Activated CD4-positive, alpha-beta T cell treated with anti-CD3 and anti-CD28 coated beads for 24 hours (primary cell): ENCODE measurements at places on chromosomes 1 and 21.

- no peak for DNase-seq
Measured at GRCh38 chr21:30986965-30987364, 51.3 kb downstream of the KRTAP19-8 start.

GRCh38 chr1:111948209-111949171 is 41.0 kb downstream of the KCND3 start:
- DNase-seq = no peak

DNA sequence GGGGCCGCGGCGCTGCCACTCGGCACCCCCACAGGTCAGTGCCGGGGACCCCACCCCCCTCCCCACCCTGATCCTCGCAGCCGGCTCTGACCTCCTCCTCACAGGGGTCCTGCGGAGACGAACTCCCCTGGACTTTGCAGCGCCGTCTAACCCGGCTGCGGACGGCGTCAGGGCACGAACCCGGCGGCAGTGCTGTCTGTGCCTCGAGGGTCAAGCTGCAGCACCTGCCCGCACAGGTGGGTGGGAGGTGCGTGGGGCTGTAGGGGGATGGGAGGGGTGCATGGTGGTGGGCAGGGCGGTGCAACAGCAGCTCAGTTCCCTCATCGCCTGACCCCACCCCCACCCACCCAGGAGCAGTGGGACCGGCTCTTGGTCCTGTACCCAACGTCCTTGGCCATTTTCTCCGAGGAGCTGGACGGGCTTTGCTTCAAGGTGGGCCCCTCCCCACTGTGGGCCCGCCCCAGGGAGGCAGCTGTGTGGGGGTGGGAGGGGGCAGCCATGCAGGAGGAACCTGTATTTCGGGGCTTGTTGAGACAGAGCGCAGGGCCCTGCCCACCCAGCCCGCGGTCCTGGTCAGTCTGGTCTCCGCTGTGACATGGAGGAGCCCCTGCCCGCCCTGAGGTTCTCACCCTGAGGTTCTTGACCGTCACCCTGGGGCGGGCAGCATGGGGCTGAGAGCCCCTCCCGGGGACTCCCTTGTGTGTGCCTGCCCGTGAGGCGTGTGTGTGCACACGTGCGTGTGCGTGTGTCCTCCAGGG is 4.9 kb downstream of the PLEKHN1 start:
- DNase-seq = no peak

- DNase-seq = no peak
Measured at GRCh38 chr1:4461726-4462290, 192.6 kb upstream of the AJAP1 start.

- DNase-seq = no peak
Measured at GRCh38 chr1:53331446-53332185, 3.7 kb upstream of the LRP8 start.

- no peak for DNase-seq
Measured at GRCh38 chr1:10735563-10736305, 60.7 kb downstream of the CASZ1 start.

- no peak for DNase-seq
Measured at GRCh38 chr1:2098839-2099785, 48.9 kb downstream of the PRKCZ start.

DNA sequence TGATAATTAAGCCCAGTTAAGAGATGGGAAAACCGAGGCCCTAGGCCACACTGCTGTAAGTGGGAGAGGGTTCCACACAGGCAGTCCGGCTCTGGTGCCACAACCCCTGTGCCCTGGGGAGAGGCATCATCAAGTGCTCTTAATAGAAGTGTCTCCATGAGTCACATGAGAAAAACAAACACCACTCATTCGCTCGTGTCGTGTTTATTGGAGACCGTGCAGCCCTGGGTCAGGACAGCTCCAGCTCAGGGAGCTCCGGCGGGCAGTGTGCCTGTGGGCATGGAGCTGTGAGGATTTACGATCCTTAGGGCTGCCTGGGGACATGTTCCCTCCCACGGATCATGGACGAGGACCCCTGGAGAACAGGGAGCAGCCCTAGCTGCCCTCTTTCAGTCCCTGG is 658.5 kb downstream of the AJAP1 start:
- DNase-seq = no peak

- peak; percentile 18 for DNase-seq
Measured at GRCh38 chr21:34836103-34836932, 167.5 kb downstream of the CLIC6 start.

DNA sequence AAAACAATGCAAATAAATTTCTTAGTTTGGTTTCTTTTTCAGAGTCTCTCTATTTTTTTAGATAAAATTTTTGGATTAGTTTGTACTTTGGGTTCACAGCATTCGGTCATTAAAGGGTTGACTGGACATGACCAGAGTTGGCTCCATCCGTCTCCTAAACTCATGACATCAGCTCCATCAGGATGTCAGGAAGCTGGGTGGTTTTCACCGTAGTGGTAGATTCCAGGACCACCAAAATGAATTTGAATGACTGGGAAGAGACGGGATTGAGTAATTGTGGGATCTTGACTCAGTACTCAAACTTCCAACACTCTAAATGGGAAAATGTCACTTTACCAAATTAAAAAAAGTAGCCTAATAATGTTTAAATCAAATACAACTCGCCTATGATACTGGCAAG is 279.2 kb upstream of the DUSP10 start:
- DNase-seq = no peak

GRCh38 chr1:173669491-173669941 is at the start of gene ANKRD45:
ANKRD45 (minus strand) TSS chr1:173669851; CDS start chr1:173659418, 10,433 bp downstream.
- peak; percentile 20 for DNase-seq

GRCh38 chr21:14876524-14876840 is 188.3 kb downstream of the NRIP1 start:
- no peak for DNase-seq

DNA sequence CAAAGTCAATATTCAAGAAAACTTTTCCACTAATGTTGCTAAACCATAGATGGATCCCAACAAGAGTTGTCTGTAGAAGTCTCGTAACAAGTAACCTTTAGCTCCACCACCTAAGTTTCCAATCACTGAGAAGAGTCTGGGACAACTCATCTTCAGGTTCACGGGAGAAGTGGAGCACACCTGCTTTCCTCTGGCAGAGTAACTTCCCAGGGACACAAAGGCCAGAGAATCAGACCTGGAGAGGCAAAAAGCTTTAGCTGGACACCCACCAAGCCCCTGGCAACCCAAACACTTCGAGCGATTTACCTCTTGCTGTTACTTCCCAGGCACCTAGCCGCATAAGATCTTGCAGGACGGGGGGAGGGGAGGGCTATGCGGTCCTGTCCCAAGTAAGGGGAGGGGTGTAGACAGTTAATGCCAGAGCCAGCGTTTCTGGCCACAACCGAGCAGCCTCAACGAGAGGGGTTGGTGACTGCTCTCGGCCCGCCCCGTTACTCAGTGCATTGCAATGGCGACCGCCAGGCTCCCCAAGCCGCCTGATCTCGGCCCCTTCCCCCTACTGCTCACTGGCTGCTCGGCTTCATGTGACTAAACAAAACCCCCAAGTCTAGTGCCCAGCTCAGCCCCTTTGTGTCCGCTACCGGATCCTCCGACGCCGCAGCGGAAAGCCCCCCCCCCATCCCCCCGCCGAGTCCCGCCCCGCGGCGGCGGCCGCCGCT is 709 bp downstream of the ZNF644 start:
- peak; percentile 40 for DNase-seq

DNA sequence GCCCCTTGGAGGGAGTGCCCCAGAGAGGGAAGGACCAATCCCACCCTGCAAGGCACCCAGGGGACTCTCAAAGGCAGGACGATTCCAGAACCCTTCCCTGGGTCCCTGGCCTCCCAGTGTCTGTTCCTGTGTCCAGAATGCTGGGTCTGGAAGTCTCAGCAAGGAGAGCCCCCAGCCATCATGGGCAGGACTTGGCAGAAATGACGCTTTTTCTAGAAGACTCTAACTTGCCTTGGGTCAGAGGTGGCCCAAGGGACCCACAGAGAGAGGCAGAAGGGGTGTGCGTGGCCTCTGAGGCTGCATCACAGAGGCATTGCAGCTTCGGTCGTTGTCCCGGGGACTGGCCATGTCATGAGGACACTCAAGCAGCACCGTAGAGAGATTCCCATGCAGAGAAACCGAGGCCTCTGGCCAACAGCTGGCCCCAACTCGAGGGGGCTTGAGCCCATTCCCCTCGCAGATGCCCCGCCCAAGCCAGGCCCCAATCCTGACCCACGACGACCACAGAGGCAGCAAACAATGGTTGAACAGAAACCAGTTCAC is 57.8 kb downstream of the WNT9A start:
- no peak for DNase-seq

- no peak for DNase-seq
Measured at GRCh38 chr1:183125279-183125999, 60.6 kb upstream of the LAMC2 start.

- DNase-seq = no peak
Measured at GRCh38 chr1:210072129-210072528, 134.1 kb downstream of the SYT14 start.

DNA sequence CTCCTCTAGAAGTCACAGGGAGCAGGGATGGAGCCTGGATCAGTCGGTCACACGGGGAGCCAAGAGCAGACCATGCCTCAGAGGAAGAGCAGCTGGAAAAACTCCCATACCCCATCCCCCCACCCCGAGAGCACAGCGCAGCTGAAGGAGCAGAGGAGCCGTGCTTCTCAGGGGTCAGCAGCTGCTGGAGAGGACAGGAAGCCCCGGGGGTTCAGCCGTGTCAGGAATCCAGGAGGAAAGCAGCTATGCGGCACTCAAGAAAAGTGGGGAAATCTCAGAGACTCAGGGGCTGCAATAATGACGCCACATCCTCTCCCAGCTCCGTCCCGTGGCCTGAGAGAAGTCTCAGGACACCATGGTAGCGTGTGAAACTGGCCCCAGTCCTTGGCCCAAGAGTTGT is 102.3 kb downstream of the NPHP4 start:
- no peak for DNase-seq

DNA sequence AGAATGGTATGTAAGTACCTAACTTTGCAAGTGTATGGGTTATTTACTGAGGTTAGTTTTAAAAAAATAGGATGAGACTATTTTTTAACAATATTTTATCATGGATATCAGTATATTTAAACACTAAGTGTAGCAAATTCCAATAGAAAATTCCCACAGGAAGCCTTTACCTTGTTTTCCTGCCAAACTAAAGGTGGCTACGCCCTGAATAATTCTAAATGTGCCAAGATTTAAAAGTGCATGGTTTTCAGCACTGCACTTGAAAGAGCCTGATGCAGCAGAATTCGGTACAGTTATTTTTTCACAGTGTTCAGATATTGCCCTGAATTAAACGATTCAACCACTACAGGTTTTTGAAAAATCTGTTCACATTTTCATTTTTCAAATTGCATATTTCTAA is 1622.8 kb upstream of the B3GALT2 start:
- no peak for DNase-seq
